ENCODE measurements at places on chromosomes 16 and 17. TPM values are rescaled to one million over a fixed set of nuclear protein-coding genes. Genes with fewer than 3 reads are reported as not detected.
A peak's percentile ranks its signal among the peaks of the same experiment; 100 is the strongest.

DNA sequence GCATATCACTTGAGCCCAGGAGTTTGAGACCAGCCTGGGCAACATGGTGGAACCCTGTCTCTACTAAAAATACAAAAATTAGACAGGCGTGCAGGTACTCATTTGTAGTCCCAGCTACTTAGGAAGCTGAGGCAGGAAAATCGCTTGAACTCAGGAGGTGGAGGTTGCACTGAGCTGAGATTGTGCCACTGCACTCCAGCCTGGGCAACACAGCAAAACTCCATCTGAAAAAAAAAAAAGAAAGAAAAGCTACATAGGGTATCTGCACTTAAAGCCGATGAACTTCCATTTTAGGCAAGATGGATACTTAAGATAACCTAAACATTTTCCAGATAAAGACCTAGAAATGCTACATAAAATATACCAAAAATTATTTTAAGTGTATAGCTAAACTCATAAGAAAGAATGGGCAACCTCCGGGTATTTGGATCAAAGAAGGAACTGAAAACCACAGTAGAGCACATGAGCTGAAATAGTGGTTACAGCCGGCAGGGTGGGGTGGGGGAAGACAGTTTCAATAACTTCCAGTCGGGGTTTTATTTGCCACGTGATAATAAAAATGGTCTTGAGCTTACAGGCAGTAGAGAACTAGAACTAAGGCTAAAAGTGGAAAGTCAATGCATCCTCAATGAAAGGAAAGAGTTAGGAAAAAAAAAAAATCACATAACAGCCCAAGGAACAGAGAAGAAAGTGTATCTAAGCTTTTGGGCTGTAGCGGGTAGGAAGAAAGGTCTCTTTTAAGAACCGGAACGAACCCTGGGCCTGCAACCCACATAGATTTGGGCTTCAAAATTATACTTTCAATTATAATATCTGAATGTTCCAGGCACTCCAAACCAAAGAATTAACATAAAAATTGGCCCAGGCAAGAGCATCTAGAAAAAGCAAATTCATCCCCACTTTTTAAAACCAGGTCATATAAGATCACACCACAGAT, 53.1 kb downstream of the CFDP1 start:
- no peaks in the 10 kb centered on the region for H3K4me1 ChIP-seq
- no peaks in the 10 kb centered on the region for H3K27me3 ChIP-seq

DNA sequence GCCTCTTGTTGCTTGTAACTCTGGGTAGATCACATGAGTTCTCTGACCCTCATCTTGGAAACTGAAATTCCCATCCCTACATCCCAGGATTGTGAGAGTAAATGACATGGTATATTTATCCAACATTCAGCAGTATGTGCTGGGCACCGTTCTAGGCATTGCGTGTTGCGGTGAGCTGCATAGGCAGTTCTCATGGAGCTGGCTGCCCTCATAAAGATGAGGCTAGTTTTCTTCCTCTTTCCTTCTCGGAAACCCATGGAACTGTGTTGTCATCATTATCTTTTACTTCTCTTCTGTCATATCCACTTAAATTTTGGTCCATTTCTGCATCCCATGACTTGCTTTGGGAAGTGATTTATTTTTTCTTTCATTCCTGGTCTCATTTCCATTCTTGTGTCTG, 17.2 kb downstream of the CMIP start:
- no peaks in the 10 kb centered on the region for H3K27me3 ChIP-seq
- no peak overlapping the region for H3K27ac ChIP-seq
- peaks cover 6% of the 10 kb centered on the region for H3K4me1 ChIP-seq
- peaks cover 21% of the 10 kb centered on the region for H3K36me3 ChIP-seq

DNA sequence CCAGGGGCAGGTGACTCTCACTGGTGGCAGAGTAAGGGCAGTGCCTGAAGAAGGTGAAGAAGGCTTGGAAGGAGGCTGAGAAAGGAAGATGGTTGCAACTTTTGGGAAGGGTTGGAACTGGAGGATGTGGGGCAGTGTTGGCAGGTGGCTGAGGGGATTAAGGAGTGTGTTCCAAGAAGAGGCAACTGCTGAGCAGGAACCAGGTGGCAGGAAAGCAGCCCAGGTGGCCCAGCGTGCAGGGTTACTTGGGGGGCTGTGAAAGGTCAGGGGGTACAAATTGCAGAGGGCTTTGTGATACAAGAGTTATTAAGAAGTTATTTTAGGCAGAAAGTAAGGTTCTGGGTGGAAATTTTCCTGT, 28.6 kb downstream of the WSCD1 start:
- no peaks in the 10 kb centered on the region for H3K27me3 ChIP-seq
- H3K36me3 ChIP-seq, result peaks cover 49% of the 10 kb centered on the region
- no peak for DNase-seq
- H3K27ac ChIP-seq, result peak overlapping the region; percentile 23
- 0 out of 3 replicates have a peak overlapping the region, but pooled peaks have one; percentile 3 for H3K4me3 ChIP-seq

DNA sequence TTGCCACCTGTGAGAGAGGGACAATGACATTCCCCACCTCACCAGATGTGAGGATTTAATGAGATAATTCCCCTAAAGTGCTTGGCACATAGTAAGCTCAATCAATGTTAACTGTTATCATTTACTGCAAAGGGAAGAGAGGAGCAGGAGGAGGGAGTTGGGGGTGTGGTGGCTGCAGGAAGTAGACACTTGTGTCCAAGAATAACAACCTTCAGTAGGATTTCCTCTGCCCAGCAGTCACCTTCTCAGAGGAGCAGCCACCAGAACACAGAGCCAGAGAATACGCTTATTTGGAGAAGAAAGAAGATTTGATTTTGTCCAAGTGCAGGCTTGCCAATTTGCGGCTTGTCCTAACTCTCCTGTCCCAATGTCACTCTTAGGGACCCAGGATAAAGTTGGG, 10.2 kb downstream of the CBX4 start:
- H3K36me3 ChIP-seq, result no peaks in the 10 kb centered on the region
- peaks cover 2% of the 10 kb centered on the region for H3K4me1 ChIP-seq
- DNase-seq, result no peak
- H3K4me3 ChIP-seq, result no peak overlapping the region
- no peak overlapping the region for H3K27ac ChIP-seq

DNA sequence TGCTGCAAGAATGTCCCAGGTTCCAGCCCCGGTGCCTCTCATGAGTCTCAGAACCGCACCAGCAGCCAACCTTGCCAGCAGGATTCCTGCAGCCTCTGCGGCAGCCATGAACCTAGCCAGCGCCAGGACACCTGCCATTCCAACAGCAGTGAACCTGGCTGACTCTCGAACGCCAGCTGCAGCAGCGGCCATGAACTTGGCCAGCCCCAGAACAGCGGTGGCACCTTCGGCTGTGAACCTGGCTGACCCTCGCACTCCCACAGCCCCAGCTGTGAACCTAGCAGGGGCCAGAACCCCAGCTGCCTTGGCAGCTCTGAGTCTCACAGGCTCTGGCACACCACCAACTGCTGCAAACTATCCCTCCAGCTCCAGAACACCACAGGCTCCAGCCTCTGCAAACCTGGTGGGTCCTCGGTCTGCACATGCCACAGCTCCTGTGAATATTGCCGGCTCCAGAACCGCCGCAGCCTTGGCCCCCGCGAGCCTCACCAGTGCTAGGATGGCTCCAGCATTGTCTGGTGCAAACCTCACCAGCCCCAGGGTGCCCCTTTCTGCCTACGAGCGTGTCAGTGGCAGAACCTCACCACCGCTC, 9.8 kb downstream of the ELOB start:
- H3K4me1 ChIP-seq, result no peaks in the 10 kb centered on the region
- no peak overlapping the region for H3K4me3 ChIP-seq
- no peak overlapping the region for H3K27ac ChIP-seq

DNA sequence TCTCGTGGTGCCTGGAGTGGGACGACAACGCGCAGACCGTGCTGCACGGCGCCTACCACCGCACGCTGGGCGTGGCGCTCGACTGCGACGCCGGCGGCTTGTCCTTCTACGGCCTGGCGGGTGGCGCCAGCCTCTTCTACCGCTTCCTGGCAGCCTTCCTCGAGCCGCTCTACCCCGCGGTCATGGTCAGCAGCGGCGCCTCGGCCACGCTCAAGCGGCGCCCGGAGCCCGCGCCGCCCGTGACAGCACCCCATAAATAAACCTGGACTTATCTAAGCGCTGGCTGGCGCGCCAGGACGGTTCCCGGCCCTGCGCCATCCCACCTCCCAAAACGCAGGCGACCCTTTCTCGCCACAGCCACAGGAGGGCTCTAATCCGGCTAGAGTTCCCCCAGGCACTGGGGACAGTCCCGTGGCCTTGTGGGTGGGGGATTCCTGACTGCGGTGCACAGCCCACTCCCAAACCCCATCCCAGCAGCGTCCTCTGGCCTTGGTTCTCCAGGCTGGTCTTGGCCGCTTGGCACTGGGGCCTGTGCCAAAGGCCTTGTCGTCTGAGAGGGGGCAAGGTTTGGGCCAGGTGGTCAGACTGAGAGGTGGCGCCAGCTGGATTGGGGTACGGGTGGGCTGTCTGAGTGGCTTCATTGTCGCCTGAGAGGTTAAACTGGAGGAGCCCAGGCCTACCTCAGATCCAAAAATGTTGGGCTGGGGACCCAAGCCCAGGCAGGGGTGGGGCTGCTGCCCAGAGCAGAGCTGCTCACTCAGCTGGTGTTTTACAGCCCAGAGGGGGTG, 10.1 kb upstream of the SLC16A5 start:
- DNase-seq, result peak; percentile 68
- H3K4me1 ChIP-seq, result peaks cover 6% of the 10 kb centered on the region
- H3K36me3 ChIP-seq, result no peaks in the 10 kb centered on the region
- H3K27ac ChIP-seq, result no peak overlapping the region

DNA sequence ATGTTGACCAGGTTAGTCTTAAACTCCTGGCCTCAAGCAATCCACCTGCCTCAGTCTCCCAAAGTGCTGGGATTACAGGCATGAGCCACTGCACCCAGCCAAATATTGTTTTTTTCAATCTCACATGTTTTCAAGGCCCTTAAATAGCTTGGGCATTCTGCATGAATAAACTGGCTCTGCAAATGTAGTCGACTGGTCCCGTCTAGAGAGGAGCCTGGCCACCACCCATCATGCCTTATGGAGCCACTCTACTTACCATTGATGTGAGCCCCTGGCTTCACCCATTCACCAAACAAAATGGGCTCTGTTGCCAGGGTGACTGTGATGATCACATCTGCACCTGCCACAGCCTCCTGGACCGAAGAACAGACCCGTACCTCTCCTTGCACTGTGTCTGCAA, 10.8 kb downstream of the CRYM start:
- no peaks in the 10 kb centered on the region for H3K36me3 ChIP-seq
- H3K4me3 ChIP-seq, result no peak overlapping the region
- H3K27me3 ChIP-seq, result no peaks in the 10 kb centered on the region
- no peak overlapping the region for H3K27ac ChIP-seq
- DNase-seq, result no peak

GRCh38 chr16:70750893-70751467, 50.0 kb downstream of the VAC14 start:
- H3K4me3 ChIP-seq, result no peak overlapping the region
- no peak overlapping the region for H3K27ac ChIP-seq
- no peaks in the 10 kb centered on the region for H3K27me3 ChIP-seq
- peaks cover 7% of the 10 kb centered on the region for H3K4me1 ChIP-seq
- no peak for DNase-seq

DNA sequence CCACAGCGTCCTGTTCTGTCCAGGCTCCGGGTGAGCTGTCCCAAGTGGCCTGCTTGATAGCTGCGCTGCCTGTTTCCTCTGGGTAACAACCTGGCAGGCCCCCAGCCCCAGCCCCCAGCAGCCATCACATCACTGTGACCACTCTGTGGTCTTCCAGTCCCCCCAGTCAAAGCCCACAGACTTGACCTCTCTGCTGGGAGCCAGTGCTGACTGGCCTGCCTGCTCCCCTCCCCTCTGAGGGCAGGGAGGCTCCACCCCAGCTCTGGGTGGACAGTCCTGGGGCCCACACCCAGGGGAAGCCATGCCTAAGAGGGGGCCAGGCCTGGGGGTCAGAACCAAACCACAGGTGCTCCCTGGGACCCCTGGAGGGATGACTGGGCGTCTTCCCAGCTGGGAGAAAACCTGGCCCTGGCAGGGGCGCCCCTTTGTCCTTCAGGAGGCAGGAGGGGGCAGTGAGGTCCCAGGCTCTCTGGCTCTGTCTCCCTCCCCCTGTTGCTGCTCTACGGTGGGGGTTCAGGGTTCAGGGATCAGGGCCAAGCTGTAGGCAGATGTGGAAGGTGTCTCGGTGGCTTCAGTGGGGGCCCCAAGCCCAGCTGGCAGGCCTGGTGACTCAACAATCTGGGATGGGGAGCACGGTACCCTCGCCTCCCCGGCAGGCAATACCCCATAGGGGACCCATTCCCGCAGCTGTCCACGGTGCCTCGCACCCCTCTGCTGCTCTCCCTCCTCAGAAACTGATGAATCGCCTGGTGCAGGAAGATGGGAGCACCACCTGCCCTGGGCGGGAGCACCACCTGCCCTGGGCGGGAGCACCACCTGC, 1.8 kb upstream of the SLC16A3 start:
- H3K27me3 ChIP-seq, result peaks cover 22% of the 10 kb centered on the region
- no peaks in the 10 kb centered on the region for H3K4me1 ChIP-seq
- no peak for DNase-seq

GRCh38 chr16:9012848-9013507, 49.3 kb upstream of the USP7 start:
- peaks cover 7% of the 10 kb centered on the region for H3K36me3 ChIP-seq
- H3K4me3 ChIP-seq, result peak overlapping the region; percentile 32
- peak; percentile 93 for DNase-seq

DNA sequence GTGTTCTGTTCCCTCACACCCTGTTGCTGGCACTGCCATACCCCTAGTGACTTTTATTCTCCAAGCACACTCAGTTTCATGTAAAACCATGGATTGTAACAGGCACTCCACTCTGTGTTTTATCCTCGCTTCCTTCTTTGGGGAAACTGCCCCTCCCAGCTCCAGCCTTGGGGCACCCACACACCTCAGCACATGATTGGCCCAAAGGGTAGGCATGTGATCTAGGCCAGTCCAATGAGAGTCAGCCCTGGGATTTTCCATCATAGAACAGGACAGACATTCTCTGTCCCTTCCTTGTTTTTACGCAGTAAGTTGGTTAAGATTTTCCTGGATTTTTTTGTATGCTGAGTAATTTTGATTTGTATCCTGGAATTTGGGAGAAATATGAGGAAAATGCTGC, 115.4 kb downstream of the C16orf95 start:
- no peak overlapping the region for H3K4me3 ChIP-seq
- no peak for DNase-seq
- no peaks in the 10 kb centered on the region for H3K4me1 ChIP-seq
- no peaks in the 10 kb centered on the region for H3K27me3 ChIP-seq
- no peak overlapping the region for H3K27ac ChIP-seq
- H3K36me3 ChIP-seq, result no peaks in the 10 kb centered on the region

GRCh38 chr16:85270374-85270773, 158.1 kb upstream of the CIBAR2 start:
- no peaks in the 10 kb centered on the region for H3K36me3 ChIP-seq
- DNase-seq, result no peak
- no peak overlapping the region for H3K4me3 ChIP-seq
- H3K27ac ChIP-seq, result no peak overlapping the region

GRCh38 chr17:8163978-8164814, 1.4 kb upstream of the VAMP2 start:
- peak overlapping the region; percentile 62 for H3K27ac ChIP-seq
- H3K4me1 ChIP-seq, result peaks cover 3% of the 10 kb centered on the region
- peak; percentile 72 for DNase-seq
- peak overlapping the region; percentile 86 for H3K4me3 ChIP-seq
- peaks cover 26% of the 10 kb centered on the region for H3K36me3 ChIP-seq

The HID1 gene
- 12.7 TPM for total RNA-seq

The CLEC3A gene
- total RNA-seq, result not detected

The KCNJ18 gene
- not detected for total RNA-seq

The ZNF205 gene
- total RNA-seq, result 16.8 TPM
